ENCODE measurements at places on chromosomes 7 and 10. TPM values are rescaled to one million over a fixed set of nuclear protein-coding genes. Genes with fewer than 3 reads are reported as not detected.

Gene CCDC3
- total RNA-seq: 21.1 TPM

Gene IL6
- total RNA-seq: 6.7 TPM

Gene CCDC146
- total RNA-seq: 1.6 TPM

Gene RBP3
- total RNA-seq: not detected

Gene CPA1
- total RNA-seq: not detected

Gene BBS9
- 16.5 TPM for total RNA-seq

Gene PLAU
- total RNA-seq: 37.4 TPM

Gene HSPA12A
- total RNA-seq: 5.9 TPM

Gene SYNPO2L
- under 0.01 TPM for total RNA-seq

Gene C10orf143
- 0.93 TPM for total RNA-seq

Gene VSTM2A
- total RNA-seq: not detected

Gene ANKRD61
- 0.26 TPM for total RNA-seq

Gene MAGI2
- 4.6 TPM for total RNA-seq

Gene FAM241B
- total RNA-seq: 0.19 TPM

Data from aortic smooth muscle cell (primary cell).